ENCODE measurements at places on chromosomes 6 and 20. TPM values are rescaled to one million over a fixed set of nuclear protein-coding genes. Genes with fewer than 3 reads are reported as not detected.

Gene STX11
- 0.26 TPM for total RNA-seq

Gene EEF1A2
- total RNA-seq: 1.7 TPM

Gene IL20RA
- 0.33 TPM for total RNA-seq

Gene GJA1
- 209 TPM for total RNA-seq

Gene MRAP2
- 0.17 TPM for total RNA-seq

Gene CLIC5
- total RNA-seq: not detected

Gene RGS19
- 11.6 TPM for total RNA-seq

Gene FRK
- total RNA-seq: 0.33 TPM

Gene PPP1R14C
- total RNA-seq: 0.17 TPM

Gene HUS1B
- total RNA-seq: 0.77 TPM

Gene SPDEF
- total RNA-seq: under 0.01 TPM

Gene PACSIN1
- total RNA-seq: not detected

Gene PLCB4
- total RNA-seq: 13.7 TPM

Gene PHF3
- 56.8 TPM for total RNA-seq

Gene ENPP4
- 3.6 TPM for total RNA-seq

Gene ZGPAT
- total RNA-seq: 11.0 TPM

Gene GCNT2
- 2.1 TPM for total RNA-seq
